Melanocyte of skin (primary cell): ENCODE measurements at places on chromosomes 11 and 22. TPM values are rescaled to one million over a fixed set of nuclear protein-coding genes. Genes with fewer than 3 reads are reported as not detected.

Gene UNC93B1
- 48.3 and 68.5 TPM in 2 replicates for total RNA-seq

Gene TBC1D10A
- total RNA-seq: 31.0 and 43.6 TPM in 2 replicates

Gene NXPE4
- total RNA-seq: not detected in 2 replicates

Gene KRTAP5-2
- total RNA-seq: not detected in 2 replicates

Gene SHISAL1
- total RNA-seq: under 0.01 and 0.33 TPM in 2 replicates

Gene HOATZ
- total RNA-seq: not detected in 2 replicates

Gene FDX1
- 7.9 and 12.4 TPM in 2 replicates for total RNA-seq

Gene AMOTL1
- 11.4 and 35.3 TPM in 2 replicates for total RNA-seq

Gene YAP1
- total RNA-seq: 83.9 and 110 TPM in 2 replicates

Gene OR4S2
- total RNA-seq: not detected in 2 replicates

Gene MS4A6A
- not detected in 2 replicates for total RNA-seq

Gene NFAM1
- total RNA-seq: under 0.01 TPM in 1 of 2 replicates, not detected in the other

Gene PRDM11
- 3.8 and 6.2 TPM in 2 replicates for total RNA-seq

Gene APLNR
- total RNA-seq: not detected in 2 replicates

Gene P2RX6
- total RNA-seq: 3.7 and 7.1 TPM in 2 replicates

Gene ARHGAP32
- 16.3 and 21.4 TPM in 2 replicates for total RNA-seq

Gene GAL
- not detected in 2 replicates for total RNA-seq

Gene MS4A3
- not detected in 2 replicates for total RNA-seq

Gene TRPC6
- total RNA-seq: under 0.01 TPM in 2 replicates

Gene APOL4
- total RNA-seq: not detected in 2 replicates
